Ascending aorta (tissue), 2 donors: ENCODE measurements at places on chromosomes 2 and 18.

GRCh38 chr18:74328206-74328605 lies 12.6 kb downstream of the C18orf63 start:
- DNase-seq: no peak

- DNase-seq: no peak
These were observed 275.1 kb downstream of the AGPS start for GRCh38 chr2:177667626-177668025.

GRCh38 chr2:25372405-25373268 lies 30.9 kb upstream of the DNMT3A start:
- DNase-seq: no peak

DNA sequence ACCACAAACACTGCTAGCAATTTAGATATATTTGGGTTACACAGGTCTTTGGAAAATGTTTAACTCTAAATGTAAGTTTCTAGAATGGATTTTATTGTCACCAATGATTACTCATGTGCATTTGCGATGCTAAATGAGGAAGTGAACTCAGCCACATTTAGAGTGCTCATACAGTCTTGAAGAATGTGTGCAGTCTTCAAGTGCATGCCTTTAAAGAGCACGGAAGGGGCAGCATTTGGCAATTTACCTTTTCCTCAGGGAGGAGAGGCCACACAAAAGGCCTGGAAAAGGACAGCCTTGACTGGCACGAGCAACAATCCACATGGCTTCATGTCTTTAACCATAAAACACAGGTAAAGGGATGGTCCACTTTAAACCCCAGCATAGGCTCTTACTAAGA lies 78.5 kb upstream of the STK17B start:
- DNase-seq: no peak
